ENCODE measurements at places on chromosomes 7 and 10.

DNA sequence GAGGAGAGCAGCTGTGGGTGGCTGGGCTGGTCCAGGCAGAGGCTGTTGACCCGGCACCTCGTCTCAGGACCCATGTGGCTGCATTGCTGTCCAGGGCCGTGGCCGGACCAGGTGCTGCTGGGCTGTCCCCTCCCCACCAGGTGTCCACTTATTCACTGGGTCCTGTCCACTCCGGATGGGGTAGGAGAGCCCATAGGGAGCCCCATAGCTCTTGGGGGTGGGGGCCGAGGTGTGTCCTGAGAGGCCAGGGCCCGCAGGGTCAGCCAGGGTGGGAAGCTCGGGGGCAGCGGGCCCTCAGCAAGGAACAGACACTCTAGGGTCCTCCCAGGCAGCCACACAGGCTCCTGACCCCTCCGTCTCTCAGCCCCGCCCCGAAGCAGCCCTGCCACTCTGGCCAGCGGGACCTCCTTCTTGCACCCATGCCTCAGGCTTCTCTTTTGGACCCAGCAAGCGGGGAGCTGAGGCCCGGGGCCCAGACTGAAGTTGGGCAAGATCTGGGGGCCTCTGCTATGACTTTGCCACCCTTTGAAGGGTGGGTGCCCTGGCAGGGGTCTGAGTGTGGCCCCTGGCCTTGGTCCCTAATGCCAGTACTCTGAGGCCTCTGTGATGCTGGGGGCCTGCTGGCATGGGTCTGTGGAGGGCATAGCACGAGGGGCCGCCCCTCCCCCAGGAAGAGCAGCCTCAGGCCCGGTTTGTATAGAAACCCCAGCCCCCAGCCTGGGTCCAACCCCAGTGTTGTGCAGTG, 86.4 kb downstream of the NKX6-2 start:
- no peak for DNase-seq

DNA sequence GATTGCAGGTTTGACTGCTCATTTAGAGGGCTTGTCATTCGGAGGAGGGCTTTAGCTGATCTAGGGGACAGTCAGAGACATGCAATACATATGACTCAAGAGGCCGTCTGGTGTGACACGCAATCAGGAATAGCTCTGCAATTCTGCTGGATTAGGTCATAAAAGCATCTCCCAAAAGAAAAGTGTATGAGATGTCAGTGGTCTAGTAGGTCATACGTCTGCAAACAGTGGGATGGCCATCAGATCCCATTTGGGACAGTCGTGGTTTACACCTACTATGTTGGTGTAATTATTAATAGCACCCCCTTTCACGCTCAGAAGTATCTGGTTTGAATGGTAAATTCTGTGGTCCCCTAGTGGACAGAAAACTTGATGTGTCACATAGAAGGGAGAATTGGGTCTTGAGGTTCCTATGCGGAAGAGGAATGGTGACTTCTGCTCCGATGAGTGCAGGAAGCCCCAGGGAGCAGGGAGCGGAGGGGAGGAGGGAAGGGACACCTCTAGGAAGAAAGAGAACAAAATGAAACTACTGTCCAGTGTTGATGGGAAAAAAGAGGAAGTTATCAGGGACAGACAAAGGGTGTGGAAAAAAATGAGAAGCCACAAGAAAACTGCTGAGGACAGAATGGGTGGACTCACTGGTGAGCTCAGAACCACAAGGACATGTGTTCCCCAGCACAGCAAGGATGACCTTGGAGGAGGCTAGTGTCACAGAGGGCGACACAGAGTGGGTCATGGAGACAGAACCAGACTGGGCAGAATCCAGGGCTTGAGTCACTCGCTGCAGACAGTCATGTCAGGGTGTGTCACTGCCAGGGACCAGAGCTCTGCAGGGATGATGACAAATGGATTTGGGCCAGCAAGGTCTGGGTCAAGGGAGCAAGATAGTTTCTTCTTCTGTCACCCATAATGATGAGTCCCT, 59.9 kb downstream of the MAP3K8 start:
- no peak for DNase-seq

DNA sequence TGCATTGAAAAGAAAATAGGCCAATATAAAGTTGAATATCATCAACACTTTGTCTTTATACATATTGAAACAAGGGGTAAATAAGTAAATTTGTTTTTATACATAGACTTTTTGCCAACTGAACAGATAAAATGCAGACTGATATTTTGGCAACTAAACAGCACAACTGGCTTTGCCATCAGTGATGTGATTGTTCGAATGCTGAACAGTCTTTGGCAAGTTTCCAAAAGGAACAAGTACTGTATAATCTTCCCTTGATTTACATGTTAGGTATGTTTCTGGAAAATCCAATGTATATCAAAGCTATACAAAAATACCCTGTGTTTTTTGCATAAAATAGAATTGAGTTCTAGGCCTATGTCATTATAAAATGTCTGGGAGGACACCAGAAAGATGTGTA, 18.2 kb upstream of the ANKRD1 start:
- DNase-seq: no peak

- peak; percentile 86 for DNase-seq
These were observed 70.8 kb upstream of the UCN3 start for GRCh38 chr10:5293691-5294550.

DNA sequence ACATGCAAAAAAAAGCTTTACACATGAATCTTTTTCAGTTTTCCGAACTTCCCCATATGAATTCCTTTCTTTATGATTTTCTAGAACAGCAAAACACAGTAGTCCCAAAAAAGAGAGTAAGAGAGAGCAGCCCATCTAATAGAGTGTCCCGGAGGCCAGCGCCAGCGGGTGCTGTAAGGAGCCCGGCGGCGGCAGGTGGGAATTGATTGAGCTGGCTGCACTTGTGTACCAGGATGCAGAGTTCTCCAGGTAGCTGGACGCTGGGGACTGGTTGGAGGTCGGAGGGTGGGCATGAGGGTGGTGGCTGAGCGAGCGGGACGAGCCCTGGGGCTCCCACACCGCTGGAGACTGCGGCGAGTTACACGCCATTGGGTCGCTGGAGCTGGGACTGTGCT, 4.0 kb downstream of the DLX5 start:
- DNase-seq: no peak

DNA sequence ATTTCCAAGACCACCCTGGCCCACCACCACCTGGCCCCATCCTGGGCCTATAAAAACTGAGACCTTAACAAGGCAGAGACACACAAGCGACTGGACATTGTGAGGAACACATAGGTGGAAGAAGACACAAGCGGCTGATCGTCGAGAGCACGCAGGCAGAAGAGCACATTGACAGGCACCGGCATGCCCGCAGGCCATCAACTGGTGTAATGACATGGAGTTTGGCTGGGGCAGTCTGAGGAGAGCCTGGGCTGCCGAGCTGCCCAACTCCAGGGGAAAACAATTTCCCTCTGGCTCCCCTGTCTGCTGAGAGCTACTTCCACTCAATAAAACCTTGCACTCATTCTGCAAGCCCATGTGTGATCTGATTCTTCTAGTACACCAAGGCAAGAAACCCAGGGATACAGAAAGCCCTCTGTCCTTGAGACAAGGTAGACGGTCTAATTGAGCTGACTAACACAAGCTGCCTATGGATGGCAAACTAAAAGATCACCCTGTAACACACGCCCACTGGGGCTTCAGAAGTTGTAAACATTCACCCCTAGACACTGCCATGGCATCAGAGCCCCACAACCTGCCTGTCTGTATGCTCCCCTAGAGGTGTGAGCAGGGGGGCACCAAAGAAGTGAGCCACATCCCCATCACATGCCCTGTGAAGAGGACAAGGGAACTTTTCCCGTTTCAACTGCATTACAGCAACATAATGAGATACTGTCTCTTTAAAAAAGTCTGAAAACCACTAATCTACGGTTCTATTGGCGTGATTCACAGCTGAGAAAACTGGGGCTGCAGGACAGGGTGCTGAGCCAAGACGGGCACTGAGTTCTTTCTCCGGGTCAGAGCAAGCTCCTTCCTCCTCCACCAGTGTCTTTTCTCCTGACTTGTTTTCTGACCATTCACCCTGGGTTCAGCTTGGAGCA, 18.5 kb upstream of the TNS3 start:
- DNase-seq: no peak

GRCh38 chr10:79229071-79229541, 118.2 kb upstream of the PPIF start:
- DNase-seq: no peak

GRCh38 chr10:121041499-121041898, 190.3 kb downstream of the WDR11 start:
- no peak for DNase-seq

DNA sequence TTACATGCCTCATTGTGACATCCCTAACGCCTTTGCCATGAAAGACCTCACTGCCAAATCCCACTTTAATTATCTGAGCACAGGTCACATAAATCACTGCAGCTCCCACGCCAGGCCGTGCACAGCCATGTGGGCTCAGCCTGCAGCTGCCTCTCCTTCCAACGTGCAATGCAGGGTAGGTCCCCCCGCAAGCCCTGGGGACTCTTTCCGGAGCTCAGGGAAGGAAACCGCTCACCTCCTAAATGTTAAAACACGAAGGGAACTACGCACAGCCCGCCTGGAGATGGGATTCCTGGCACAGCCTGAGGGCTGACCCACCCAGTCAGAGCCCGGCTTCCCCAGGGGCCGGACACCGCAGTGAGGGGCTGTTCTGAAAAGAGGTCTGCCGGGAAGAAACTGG, 128.0 kb downstream of the MAD1L1 start:
- DNase-seq: no peak

- no peak for DNase-seq
These were observed 26.7 kb downstream of the ZNF277 start for GRCh38 chr7:112233048-112233697.

GRCh38 chr7:151248346-151249033, at the start of gene SMARCD3:
Gene SMARCD3 (minus strand): TSS chr7:151248694. CDS start chr7:151248562, 132 bp downstream.
- no peak for DNase-seq

- DNase-seq: no peak
These were observed 133.5 kb upstream of the PRSS58 start for GRCh38 chr7:142391191-142391992.

GRCh38 chr7:152335900-152336571, 99.8 kb downstream of the KMT2C start:
- no peak for DNase-seq

DNA sequence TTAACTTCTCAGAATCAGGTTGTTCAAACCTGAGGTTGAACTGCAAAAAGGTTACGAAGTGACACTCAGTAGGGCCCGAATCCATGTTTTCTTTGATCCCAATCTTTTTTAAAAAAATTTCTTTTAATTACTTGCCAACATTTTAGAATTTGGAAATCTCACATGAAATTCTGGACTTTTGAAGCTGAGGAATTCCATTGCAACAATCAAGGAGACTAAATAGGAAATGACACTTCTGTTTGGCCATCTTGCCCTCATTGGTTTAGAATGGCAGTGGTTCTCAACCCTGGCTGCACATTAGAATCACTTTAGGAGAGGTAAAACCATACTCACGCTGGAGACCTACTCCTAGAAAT, 471 bp upstream of the TOMM7 start:
- DNase-seq: no peak

- DNase-seq: no peak
These were observed 24.3 kb downstream of the CTTNBP2 start for GRCh38 chr7:117848941-117849340.

- DNase-seq: no peak
These were observed 5.5 kb downstream of the AP3M1 start for GRCh38 chr10:74145133-74145532.

GRCh38 chr7:129771928-129772479, 160.5 kb downstream of the NRF1 start:
- no peak for DNase-seq

DNA sequence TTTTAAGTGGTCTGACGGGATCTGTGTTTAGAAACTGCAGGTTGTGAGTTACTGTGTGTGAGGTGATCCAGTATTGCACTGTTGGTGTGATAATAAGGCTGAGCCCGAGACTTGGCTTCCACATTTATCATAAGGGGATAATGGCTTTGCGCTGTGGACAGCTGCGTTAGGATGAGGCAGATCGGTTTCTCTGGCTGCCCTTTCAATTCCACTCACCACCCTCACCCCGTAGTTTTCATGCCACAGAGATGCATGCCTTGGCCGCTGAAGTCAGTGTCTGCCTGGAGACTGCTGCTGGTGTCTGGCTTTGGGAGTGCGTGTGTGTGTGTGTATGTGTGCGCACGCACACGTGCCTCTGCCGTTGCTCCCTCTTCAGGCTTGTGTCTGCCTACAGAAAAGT, 273.0 kb downstream of the CCDC3 start:
- no peak for DNase-seq

GRCh38 chr10:100186253-100187212, 704 bp upstream of the ERLIN1 start:
- DNase-seq: no peak

DNA sequence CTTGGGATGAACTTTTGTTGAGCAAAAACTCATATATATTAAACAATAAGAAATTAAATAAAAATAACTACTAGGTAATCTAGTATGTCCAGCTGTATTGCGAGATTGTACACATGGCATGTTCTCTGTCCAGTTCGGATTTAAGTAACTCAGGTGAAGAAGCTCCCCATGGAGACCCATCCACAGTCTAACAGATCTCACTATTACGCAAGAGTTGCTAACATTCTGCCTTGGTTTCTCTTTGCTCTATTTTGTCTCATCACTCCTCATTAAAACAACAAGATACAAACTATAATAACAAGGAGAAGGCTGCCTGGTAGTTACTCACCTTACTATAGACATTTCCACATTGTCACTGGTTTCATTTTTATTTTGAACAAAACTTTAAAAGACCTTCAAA, 1372.3 kb upstream of the CELF2 start:
- no peak for DNase-seq

DNA sequence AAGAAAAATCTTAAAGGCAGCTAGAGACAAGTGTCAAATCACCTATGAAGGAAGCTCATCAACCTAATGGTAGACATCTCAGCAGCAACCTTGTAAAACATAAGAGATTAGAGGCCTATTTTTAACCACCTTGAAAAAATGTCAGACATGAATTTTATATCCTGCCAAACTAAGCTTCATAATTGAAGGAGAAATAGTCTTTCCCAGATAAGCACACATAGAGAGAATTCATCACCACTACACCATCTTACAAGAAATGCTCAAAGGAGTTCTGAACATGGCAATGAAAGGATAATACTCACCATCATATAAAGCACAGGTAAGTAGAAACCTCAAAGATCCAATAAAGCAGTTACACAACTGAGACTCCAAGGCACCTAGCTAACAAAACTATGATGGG, 156.5 kb downstream of the ZEB1 start:
- no peak for DNase-seq

DNA sequence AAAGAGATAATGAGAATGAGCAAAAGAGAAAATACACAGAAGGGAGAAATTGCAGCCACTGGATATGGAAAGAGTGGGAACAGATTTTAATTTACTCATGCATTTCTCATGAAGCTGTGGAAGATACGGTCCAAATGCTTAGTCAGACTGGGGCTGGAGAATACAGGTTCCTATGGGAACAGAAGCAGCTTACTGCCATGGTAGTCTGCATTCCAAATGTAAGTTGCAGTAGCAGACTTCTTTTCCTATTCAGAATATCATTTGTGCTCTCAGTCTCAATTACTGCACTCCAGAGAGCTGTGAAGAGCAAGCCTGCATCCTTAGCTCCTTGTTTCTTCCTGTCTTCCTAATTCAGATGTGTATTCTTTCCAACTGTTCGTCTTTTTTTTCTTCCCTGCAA, 190.8 kb upstream of the TMEM196 start:
- DNase-seq: no peak

- no peak for DNase-seq
These were observed 199.9 kb downstream of the EVX1 start for GRCh38 chr7:27442455-27442854.

All from T-helper 2 cell (primary cell).